Stimulated activated CD4-positive, alpha-beta T cell treated with anti-CD3 and anti-CD28 coated beads, Interleukin-2, amount 100 ng/mL, for 24 hours (primary cell): ENCODE measurements at places on chromosomes 2 and 18.

DNA sequence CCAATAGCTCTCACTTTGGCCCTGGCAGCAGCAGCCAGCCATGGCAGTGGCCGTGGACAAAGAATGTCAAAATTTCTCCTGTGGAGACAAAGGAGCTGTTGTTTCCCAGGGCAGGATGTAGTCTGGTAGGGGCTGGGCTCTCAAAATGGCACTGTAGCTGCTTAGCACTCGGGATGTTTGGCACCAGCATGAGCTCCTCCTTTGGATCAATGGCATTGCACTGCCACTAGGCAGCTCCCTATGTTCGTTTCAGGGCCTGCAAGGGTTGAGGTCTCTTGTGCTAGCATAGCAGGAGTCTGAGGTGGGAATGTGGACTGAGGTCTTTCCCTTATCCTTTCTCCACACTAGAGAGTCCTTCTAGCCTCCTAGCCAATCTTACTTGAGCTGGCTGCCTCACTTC, 948.8 kb upstream of the FAM98A start:
- no peak for DNase-seq

DNA sequence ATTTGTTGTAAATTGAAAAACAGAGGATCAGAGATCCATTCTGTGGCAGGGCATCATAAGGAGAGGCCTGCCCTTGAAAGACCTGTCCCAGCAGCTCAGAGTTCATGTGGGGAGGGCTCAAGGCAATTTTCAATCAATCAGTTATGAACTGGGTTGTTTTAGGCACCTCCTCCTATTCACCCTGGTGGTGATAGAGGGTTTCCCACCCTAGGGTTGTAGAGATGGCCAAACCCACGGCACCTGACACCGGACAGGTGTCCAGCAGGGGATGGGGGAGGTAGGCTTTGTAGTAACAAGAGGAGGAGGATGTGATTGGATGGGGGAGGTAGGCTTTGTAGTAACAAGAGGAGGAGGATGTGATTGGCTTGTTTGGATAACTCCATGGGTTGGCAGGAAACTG, 205.7 kb downstream of the SOCS6 start:
- DNase-seq: no peak

DNA sequence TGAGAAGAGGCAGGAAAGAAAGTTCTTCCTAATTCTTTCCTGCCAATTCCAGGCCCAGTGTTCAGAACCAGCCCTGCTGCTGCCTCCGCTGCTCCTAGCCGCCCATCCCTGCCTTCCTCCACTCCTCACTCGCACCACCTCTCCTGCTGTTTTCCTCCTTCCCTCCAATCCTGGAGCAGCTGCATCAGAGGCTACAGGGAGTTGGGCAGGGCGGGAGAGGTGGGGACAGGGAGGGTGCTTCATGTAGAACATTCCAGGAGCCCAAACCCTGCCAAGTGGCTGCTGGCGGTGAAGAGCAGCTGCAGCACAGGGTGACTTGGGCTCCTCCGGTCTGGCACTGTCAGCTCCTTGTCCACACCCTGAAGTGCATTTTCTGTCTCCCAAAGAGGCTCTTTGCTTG, 176.3 kb downstream of the TNS1 start:
- DNase-seq: no peak

- no peak for DNase-seq
These were observed 8.0 kb upstream of the GALNT1 start for GRCh38 chr18:35573531-35573930.

- no peak for DNase-seq
These were observed 643.1 kb downstream of the SLC4A3 start for GRCh38 chr2:220270481-220271070.

- no peak for DNase-seq
These were observed 68.8 kb upstream of the KCTD1 start for GRCh38 chr18:26617151-26617554.

DNA sequence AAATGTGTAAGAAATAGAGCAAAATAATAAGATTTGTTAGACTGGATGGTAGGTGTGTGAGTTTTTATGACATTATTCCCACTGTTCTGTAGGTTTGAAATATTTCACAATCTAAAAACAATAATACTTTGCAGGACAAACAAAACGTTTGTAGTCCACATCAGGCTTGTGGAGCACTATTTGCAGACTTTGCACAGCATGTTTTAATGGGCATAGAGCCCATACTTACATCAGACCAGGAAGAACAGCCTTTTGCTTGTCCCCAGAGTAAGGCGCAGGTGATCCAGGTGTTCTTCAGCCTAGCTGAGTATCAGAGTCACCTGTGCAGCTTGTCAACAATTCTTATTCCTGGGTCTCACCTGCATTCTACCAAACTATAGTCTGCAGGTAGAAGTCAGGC, 9.1 kb upstream of the STK39 start:
- no peak for DNase-seq

GRCh38 chr18:79400591-79401381, 5.1 kb downstream of the NFATC1 start:
- peak; percentile 68 for DNase-seq

GRCh38 chr18:68839701-68840100, 41.8 kb downstream of the CCDC102B start:
- DNase-seq: no peak

DNA sequence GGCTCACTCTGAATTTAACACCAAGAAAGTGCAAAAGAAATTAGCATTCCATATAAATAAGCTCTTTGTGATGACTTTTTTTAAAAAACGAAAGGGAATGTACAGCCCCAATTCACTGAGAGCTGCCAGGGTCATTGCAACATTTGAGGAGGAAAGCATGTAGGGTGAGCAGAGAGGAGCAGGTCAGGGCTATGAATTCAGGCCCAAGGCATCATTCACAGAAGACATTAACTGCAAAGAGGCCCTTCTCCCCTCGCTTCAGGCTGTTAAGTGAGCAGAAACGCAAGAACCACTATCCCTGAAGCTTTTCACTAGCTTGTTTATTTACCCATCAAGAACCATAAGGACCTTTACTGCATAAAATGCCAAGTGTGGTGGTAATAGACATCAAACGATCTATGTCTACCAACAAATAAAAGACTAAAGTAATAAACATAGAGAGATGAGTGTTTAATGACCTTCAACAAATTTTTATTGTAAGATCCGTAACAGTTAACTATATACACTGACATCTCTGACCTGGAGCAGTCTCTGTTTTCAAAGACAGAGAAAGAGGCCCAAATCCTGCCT, 333.1 kb upstream of the HNRNPA3 start:
- no peak for DNase-seq

DNA sequence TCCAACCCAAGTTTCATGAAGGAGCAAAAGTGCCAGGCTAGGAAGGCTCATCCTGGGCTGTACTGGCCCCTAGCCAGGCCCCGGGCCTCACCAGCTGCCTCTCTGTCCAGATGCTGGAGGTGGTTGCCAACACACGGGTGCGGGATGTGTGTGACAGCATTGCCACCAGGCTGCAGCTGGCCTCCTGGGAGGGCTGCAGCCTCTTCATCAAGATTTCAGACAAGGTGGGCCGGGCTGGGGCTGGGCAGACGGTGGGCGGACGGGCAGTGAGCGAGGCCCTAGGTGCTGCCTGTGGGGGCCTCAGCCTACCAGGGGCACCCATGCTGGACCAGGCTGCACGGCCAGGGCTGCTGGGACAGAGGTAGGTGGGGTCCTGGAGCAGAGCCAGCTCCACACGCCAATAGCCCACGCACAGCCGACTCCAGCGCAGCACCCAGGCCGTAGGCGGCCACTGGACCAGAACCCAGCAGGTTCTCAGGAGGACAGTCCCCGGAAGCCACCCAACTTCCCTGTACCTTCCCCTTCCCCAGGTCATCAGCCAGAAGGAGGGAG, 11.8 kb upstream of the GPR17 start:
- no peak for DNase-seq

GRCh38 chr2:55585451-55586080, 31.9 kb downstream of the PPP4R3B start:
- DNase-seq: no peak

- DNase-seq: no peak
These were observed 482.6 kb downstream of the PIK3C3 start for GRCh38 chr18:42437646-42438045.

GRCh38 chr18:70469916-70470315, 181.1 kb downstream of the SOCS6 start:
- no peak for DNase-seq

DNA sequence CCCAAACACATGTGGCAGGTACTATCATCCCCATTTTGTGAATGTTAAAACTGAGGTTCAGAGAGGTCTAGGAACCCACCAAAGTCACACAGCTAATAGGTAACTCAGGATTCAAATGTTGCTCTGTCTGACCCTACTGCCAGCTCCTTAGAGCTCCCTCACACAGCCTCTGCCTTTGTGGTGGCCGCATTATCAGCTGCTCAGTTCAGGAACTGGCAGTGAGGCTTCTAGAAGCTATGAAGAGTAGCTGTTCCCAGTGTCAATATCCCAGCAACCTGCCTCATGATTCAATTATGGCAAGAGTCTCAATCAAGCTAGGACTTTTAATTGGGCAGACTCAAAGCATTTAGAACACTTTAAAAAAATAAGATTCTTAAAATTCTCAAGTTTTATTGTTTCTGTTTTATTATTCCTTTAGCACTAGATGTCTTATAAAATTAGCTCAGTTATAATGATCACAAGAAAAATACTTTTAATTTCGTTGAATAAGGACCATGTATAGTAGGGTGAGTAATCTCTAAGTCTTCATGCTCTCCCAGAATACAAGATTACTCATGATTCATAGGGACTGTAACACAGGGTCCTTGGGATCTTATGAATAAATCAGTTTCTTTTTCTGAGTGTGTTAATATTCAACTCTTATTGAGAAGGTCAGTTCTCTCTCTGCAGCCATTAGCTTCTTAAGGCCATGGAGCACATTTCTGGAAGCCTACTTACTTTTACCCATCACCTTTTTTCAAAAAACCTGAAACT, 342.7 kb downstream of the RND3 start:
- DNase-seq: no peak

DNA sequence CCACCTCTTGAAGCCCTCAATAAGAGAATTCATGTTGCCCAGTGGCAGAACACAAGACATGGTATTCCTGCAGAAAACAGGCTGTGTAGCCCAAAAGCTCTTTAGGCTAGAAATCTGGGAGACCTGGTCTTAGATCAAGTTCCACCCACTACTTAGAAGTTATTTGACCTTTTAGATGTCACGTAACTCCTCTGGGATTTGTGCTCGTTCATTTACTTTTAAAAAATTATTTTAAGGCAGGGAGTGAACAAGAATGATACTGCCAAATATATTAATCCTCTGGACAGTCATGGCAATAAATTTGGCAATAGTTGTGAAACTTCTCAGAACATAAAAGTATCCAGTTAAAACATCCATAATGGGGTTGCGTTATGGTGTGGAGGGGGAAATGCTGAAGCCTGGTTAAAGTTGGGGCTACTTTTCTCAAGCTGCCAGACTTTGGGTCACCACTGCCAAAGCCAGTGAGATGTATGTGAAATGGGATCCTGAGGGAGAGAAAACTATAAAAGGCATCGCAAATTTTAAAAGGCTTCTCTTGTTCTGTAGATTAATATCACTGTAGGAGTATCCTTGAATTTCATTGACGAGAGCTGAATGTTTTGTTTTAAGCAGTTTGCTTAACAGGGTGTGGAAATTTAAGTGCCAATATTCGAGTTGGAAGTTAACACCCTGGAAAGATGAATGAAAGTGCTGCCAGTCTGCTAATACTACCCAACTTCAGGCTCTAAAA, 15.8 kb downstream of the DAPL1 start:
- no peak for DNase-seq

DNA sequence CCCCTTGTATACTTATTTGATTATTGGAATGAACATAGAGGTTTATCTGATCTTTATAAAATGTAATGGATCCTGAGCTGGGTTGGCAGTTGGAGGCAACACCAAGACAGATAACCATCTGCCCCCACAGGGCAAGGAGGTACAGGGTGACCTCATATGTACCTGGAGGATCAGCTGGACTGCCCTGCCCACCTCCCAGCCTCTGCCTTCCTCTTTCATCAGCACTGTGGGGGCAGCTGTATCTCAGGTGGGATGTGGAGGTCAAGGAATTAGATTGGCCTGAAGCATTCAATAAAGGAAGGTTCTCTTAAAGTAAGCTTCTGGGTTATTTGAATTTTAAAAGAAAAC, 92.6 kb downstream of the LYPD6 start:
- DNase-seq: no peak

DNA sequence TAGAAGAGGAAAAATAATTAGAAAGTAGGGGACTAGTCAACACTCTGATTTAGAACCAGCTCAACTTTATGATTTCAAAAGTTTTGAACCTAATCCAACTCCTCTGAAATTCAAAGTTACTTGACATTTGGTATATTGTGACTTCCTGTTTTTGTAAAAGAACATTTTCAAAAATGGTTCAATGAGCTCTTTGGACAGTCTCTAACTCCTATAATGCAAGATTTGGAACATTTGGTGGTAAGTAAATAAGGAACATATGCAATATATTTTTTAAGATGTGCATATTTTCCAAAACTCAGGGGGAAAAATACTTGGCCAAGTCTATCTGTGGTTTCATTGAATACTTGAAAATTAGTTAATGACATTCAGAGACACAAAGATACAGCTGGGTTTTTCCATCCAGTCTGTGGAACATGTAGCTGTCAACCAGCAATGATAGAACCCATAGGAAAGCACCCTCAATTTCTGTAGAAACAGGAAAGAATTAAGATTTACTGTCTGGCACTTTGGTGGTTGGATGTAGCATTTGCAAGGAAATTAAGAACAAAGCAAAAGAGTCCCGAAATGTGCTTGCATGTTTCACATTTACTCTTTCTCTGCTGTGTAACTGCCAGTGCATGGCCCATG, 17.0 kb upstream of the ANKRD44 start:
- DNase-seq: no peak

GRCh38 chr18:61831071-61831470, 61.7 kb downstream of the RNF152 start:
- DNase-seq: no peak

- no peak for DNase-seq
These were observed 71.3 kb upstream of the SPRED2 start for GRCh38 chr2:65503746-65504145.

- DNase-seq: no peak
These were observed 13.5 kb downstream of the RFX8 start for GRCh38 chr2:101461381-101461780.

- DNase-seq: no peak
These were observed 346.4 kb upstream of the HS6ST1 start for GRCh38 chr2:128665113-128665512.

GRCh38 chr18:55775972-55776371, 188.0 kb upstream of the TCF4 start:
- DNase-seq: no peak

DNA sequence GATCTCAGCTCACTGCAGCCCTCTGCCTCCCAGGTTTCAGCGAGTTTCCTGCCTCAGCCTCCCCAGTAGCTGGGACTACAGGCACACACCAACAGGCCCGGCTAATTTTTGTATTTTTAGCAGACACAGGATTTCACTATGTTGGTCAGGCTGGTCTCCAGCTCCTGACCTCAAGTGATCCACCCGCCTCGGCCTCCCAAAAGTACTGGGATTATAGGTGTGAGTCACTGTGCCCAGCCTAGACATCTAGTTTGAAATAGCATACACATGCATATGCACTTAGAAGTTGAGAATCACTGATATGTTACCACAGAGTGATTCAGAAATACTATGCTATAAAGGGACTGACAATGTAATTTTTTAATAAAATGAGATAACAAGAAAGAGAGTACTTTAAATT, 69.8 kb upstream of the CDKL4 start:
- DNase-seq: no peak
